ENCODE measurements at places on chromosomes 1 and 21.

DNA sequence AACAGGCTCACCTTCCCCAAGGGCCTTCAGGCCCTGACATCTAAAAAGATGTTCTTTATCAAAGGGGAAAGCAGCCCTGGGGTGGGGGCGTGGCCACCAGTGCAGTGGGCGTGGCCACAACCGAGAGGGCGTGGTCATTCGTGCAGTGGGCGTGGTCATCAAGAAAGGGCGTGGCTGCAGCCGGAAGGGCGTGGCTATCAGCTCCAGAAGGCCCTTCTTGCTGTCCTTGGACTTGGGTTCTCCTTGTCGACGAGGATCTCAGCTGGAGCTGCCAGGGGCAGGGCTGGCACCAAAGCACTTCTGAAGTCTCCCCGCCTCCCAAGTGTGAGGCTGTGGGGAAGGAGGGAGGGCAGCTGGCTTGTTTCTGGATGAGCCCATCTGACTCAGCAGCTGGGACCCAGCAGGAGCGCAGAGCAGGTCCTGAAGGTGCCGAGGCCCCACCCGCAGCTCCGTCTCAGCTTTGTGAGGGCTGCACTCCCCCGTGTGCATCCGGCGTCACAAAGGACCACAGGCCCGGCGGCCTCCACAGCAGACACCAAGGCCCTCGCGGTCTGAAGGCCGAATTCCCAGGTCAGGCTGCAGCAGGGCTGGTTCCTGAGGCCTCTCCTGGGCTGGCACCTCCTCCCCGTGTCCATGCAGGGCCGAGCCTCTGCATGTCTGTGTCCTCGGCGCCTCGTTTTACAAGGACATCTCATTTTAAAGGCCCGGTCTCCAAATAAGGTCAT lies 12.8 kb downstream of the PDE9A start:
- DNase-seq: no peak

DNA sequence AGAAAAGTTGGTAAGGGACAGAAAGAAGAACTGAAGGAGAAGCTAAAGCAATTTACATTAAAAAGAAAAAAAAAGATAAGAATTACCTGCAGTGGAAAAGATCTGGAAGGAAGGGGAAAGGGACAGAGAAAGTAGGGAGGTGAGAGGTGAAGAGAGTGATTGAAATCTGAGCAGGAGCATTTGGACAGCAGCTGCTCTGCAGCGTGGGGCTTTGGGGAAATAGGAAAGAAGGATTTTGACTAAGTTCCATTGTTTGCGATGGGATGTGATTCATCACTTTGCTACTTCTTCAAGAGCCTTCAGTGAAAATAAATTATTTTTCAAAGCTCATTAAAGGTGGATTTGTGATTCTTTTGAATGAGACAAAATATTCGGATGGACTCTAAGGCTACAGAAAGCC lies 26.1 kb upstream of the NMNAT2 start:
- DNase-seq: no peak

DNA sequence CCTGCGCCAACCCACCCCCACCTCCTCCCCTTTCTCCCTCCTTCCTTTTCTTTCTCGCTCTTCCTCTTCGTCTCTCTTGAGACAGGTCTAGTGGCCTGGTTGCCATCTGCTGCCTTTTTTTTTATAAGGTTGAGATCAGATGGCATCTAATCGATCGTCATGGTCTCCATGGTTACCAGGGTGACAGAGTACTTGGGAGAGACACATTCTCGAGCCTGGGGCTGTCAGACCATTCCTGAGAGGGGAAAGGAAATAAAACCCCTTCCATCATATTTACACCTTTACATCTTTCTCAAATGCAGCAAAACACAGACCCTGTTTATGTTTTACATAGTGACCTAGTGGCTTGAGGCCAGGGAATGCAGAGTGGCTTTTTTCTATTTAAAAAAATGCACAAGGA lies 53.5 kb upstream of the SLC22A15 start:
- DNase-seq: no peak

DNA sequence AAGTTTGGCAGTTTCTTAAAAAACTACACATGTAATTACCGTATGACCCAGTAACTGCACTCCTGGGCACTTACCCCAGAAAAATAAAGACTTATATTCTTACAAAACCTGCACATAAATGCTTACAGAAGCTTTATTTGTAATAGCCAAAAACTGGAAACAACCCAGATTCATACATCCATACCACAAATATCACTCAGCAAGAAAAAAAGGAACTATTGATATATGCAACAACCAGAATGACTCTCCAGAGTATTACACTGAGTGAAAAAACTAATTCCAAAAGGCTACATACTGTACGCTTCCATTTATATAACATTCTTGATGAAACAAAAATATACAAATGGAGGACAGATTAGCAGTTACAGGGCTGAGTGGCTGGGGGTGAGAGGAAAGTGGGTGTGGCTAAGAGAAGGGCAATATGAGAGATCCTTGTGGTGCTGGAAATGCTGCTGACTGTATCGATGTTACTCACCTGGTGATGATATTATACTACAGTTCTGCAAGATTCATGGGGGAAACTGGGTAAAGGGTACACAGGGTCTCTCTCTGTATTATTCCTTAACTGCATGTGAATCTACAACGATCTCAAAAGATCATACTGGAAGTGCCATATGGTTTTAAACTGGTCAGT lies 96.0 kb upstream of the GNG4 start:
- no peak for DNase-seq

All from amniotic stem cell (primary cell).